RWPE2 (cell line): ENCODE measurements at places on chromosomes 3 and 15.

GRCh38 chr3:35383216-35383615 is 256.1 kb upstream of the ARPP21 start:
- DNase-seq = no peak

DNA sequence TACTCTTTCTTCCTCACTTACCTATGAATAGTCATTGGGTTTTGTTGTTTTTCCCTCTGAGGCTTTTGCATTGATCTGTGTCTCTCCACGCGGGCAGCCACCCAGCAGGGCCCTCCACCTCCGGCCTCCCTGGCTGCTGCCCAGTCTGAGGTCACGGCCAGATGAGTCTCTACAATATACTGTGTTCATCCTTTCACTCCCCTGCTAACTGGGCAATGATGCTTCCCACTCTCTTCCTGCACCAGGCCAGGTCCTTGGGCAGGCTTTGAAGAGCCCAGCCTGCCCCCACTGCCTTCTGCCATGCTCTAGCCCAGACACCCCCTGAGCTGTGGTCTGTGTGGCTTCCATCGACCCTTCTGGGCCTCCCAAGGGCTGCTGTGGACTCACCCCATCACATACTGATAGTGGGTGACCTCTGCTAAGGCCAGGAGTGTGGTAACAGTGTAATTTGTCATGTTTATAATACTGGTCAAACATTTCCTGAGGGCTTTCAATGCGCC is 18.0 kb downstream of the PDIA5 start:
- no peak for DNase-seq

DNA sequence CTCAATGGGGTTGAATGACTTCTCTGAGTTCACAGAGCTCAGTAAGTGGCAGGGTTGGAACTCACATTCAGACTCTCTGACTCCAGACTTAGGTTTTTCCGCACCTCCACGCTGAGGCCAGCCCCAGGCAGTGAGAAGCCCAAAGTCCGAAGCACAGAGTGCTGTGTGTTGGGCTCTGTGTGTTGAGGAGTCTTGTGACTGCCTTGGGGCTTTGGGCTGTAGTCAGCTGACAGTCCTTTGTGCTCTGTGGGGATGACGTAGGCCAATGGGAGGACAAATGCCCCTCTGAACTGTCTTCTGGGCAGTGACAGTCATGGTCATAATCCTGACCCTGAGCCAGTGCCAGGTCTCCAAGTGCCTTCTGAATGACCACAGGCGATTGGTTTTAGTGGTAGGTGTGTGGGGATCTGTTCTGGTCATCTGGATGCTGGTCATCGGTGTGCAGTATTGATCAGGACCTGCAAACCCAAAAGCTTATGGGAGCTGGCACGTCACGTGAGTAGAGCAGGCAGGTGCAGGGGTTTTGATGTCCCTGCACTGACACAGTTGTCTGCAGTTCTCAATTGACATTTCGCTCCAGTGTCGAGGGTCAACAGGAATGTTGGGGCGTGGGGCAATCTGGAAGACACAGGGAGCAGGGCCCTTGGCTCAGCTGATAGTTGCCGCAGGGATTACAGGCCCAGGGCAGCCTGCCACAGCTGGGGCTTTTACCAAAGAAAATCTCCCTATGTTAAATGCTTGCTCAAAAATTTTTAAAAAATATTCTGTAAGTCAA is 45.3 kb downstream of the CAPN3 start:
- DNase-seq = no peak

DNA sequence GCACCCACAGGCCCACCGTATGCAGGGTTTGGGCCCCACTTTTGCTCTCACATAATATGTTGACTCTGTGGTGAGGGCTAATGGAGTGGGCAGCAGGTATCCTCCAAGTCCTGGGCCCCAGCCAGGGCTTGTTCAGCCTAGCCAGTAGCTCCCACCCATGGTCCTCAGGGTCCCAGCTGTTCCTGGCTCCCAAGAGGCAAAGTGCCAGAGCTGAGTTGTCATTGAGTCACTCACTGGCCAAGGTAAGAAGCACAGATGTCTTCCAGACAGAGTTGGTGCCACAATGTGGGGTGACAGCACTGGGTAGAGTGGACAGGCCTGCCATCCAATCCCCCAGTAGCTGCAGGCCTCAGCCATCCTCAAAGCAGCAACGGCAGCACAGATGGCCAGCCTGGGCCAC is 4.3 kb downstream of the SHF start:
- DNase-seq = no peak

GRCh38 chr3:177257625-177258024 is 60.3 kb upstream of the TBL1XR1 start:
- DNase-seq = no peak

- no peak for DNase-seq
Measured at GRCh38 chr3:47291158-47291753, 8.5 kb downstream of the KLHL18 start.

GRCh38 chr3:120129718-120130513 is 35.7 kb upstream of the GSK3B start:
- no peak for DNase-seq

GRCh38 chr15:59532770-59533379 is 78.7 kb upstream of the GCNT3 start:
- DNase-seq = no peak

DNA sequence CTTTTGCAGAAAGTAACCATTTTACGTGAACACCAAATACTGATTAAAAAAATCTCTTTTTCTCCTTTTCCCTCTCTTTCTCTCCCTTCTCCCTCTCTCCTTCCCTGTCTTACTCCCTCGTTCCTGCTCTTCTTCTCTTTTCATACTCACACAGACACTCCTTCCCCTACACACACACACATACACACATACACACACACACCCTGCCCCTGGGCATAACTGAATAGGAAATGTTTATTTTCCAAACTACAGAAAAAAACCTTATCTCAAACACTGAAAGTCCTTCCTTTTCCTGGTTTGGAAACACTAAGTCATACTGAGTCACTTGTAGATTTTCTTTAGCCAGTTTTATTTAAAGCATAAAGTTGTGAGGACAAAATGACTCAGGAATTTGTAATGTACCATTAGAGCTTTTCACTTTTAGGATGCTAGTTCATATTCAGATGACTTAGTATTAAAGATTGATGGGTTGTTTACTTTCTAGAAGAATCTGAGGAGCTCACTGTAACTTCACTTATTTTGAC is 62.4 kb downstream of the MBNL1 start:
- no peak for DNase-seq

DNA sequence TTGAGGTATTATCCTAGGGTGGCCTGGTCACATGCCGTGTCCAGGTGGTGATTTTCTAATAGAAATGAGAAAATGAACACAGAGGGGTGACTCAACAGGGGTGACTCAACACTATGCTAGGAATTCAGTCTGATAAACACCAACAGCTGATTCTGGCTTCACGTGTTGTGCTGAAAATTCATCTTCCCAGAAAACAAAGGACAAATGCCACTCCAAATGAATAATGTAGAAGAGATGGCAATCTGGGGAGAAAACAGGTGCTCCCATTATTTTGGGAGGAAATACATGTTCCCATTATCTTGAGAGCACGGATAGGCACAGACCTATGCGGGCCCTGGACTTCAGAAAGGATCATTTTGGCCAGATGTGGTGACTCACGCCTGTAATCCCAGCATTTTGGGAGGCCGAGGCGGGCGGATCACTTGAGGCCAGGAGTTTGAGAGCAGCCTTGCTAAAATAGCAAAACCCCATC is 101.2 kb upstream of the MEX3B start:
- DNase-seq = no peak

DNA sequence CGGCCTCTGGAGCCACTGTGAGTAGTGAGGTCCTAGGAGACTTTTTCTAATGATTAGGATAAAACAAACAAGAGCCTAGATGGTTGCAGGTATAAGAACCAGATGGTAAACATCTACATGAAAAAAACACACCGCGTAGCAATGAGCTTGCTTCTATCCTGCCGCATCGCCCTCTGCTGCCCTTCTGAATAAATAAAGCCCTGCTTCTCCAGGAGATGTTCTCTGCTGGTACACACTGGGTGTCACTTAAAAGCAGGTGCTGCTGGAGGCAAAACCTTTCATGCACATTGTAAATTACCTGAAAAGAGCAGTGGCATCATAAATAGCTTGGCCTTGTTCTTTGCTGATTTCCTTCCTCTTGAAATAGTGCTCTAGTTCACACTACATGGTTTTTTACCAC is 164.4 kb upstream of the TOPAZ1 start:
- no peak for DNase-seq

DNA sequence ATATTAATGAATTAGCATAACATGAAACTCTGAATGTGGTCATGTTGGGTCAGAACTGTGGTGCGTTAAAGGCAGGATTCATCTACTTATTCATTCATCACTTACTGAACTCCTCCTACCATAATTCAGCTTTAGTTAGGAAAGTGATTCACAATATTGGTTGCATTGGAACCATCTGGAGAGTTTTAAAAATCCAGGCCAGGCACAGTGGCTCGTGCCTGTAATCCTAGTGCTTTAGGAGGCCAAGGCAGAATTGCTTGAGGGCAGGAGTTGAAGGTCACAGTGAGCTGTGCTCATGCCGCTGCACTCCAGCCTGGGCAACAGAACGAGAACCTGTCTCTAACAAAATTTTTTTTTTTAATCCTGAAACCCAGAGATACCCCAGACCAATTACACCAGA is 44.2 kb upstream of the ATG7 start:
- DNase-seq = no peak

GRCh38 chr3:141331377-141332318 is 36.7 kb upstream of the ZBTB38 start:
- peak; percentile 76 for DNase-seq

- no peak for DNase-seq
Measured at GRCh38 chr3:70988111-70988510, 595.4 kb downstream of the FOXP1 start.

GRCh38 chr3:84566256-84566655 is 392.5 kb upstream of the CADM2 start:
- no peak for DNase-seq

- no peak for DNase-seq
Measured at GRCh38 chr3:161171113-161171512, 50.0 kb upstream of the NMD3 start.

DNA sequence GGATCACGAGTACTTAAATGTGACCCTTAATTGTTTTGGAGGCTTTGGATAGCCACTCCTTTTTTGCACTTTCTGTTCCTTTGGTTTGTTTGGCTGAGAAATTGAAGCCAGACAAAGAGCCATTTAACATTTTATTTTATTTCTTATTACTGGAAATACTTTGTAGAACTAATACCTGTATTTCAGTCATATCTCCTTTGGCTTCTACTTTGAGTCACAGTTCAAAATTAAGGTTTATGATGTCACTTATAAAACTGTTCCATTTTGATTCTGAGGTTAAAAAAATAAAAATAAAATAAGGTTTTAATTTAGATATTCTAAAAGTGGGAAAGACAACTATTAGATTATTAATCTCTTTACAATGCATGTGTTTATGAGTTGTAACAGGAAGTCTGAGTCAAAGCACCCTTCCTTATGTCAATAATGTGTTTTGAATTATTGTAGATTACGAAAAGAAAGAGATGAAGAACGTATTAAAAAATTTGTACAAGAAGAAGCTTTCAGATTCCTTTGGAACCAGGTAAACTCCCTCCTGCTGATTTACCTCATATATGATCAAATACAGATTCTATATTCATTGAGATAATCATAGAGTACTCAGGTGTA is 16.9 kb upstream of the NXPE3 start:
- no peak for DNase-seq

DNA sequence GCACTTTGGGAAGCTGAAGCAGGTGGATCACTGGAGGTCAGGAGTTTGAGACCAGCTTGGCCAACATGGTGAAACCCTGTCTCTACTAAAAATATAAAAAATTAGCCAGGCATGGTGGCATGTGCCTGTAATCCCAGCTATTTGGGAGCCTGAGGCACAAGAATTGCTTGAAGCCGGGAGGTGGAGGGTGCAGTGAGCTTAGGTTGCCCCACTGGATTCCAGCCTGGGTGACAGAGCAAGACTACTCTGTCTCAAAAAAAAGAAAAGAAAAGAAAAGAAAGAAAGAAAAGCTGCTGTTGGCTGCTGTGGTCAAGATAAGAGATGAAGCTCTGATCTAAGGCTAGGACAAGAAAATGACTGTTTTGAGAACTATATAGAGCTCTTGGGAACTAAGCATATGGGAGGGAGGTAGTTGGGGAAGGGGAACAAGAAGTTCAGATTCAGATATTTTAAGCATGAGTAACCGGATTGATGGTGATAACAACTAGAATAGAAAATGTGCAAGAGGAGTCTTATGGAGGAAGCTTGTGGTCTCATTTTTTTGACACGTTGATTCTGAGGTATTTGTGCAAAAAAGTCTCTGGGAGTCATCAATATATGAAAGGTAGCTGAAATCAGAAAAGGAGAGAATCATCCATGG is 25.7 kb downstream of the DNAH12 start:
- no peak for DNase-seq

- no peak for DNase-seq
Measured at GRCh38 chr3:123750209-123750608, 133.9 kb downstream of the MYLK start.

GRCh38 chr3:170003881-170004356 is 33.9 kb upstream of the GPR160 start:
- DNase-seq = no peak

- no peak for DNase-seq
Measured at GRCh38 chr3:156516284-156516683, 38.6 kb downstream of the SSR3 start.

DNA sequence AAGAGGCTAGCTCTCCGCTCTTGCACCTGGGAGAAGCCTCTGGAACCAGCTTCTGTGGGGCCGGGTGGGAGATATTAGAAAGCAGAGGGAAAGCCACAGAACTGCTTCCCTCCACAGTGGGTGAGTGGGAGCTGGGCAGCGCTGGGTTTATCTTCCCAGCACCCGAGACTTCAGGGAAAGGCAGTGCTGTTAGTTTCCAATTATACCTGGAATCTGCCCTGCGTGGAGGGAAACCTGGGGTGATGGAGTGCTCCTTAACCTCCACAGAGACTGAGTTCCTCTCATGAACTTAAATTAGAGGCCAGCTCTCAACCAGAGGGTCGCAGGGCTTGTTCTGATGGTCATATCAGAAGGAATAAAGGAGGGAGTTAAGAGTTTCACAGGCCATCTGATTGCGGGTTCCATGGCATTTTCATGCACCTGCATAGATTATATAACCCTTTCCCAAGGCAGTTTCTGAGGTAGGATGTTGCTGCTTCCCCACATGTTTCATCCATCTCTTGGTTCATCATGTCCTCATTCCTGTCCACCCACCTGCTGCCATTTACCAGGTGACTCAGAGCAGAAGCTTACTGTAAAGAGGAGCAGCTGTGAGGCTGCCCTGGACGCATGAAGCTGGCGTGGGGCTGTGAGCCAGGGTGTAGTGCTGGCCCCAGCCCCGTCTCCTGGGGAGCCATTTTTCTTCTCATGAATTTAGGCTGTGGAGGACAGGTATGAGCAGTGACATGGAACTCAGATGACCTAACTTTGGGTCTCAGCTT is 42.5 kb downstream of the CA12 start:
- no peak for DNase-seq

- no peak for DNase-seq
Measured at GRCh38 chr3:145094355-145094941, 1066.5 kb downstream of the PLOD2 start.

DNA sequence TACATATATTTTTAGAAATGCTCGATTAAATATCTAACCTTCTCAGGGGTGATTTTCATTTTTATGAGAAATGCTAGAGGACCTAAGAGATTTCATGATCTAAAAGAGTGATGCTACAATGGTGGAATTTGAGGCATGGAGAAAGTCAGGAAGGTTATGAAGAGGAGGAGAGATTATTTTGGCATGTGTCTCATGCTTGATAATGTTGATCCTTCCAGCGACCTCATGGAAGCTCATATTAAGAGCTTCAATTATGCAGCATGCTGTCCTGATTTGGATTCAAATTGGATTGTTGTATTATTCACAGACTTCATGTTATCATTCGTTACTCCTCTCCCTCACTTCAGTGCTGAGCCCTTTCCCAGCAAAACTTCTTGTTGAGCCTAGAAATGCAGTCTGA is 112.5 kb downstream of the RAP2B start:
- DNase-seq = no peak

- no peak for DNase-seq
Measured at GRCh38 chr3:156483426-156483825, 71.5 kb downstream of the SSR3 start.
